GM10248 (cell line): ENCODE measurements at places on chromosomes 5 and 9.

GRCh38 chr5:616484-617039 is 4.4 kb downstream of the CEP72 start:
- DNase-seq, result no peak

- no peak for DNase-seq
Observed at GRCh38 chr9:35341585-35341984, 148.3 kb upstream of the RUSC2 start.

- DNase-seq, result no peak
Observed at GRCh38 chr9:130284249-130284625, 18.7 kb downstream of the HMCN2 start.

DNA sequence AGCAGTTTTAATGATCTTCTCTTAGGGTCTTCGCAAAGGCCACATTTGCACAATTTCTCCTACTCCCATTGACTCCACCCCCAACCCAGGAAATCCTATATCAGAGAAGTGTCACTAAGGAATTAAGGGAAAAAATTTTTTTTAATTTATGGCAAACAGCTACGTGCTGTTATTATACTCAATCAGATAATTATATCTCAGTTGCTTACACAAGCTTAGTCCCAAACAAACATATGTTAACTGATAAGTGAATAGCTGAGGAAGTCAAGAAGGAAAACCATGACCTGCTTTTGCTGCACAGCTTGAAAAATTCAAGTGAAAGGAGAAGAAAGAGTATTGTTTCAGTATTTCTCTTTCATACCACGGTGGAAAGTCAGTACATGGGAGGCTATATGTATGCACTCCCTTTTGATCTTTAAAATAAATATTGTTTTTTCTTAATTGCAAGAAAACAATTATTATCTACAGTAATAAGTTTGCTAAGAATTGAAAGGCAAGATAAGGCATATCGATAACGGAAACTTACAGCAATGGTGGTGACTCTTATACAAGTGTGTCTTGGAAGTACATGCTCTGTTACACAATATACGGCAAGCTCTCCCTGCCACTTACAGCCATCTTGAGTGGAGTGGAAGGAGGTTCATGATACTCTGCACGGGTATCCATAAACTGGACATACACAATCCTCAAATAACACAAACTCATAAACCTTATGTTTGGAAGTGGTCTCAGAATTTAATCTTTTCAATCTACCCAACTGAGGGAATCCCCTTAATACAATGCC is 167.9 kb upstream of the FREM1 start:
- DNase-seq, result no peak

DNA sequence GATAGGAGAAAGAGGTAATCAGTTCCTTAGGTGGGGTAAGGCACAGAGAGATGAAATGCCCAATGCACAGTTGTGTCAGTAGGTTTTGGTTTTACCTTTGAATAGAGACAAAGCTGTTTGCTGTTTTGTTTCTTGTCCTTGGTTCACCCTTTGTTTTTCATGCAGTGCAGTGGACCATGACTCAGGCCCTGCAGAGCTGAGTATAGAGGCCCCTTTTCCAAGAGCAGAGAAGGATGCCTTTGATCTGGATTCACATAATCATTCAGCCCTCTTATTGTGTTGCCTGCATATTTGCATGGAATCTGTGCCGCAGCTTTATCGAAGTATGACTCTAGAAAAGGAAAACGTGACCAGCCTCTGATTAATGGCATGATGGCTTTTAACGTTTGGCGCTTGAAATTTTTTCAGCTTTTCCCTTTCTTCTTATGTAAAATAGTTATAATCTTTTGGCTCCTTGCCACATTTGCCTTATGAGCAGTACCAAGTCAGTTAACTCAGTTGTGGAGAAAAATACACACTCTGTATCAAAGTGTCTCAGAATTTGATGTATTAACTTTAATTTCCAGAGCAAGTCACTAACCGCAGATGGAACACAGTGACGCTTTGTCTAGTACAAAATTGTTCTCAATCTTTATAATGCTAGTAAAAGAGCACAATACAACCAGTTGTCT is 197.6 kb downstream of the KDM4C start:
- peak; percentile 23 for DNase-seq

- no peak for DNase-seq
Observed at GRCh38 chr9:93345643-93346230, 105.7 kb upstream of the FAM120A start.

- DNase-seq, result peak; percentile 22
Observed at GRCh38 chr9:2055203-2055658, 40.1 kb downstream of the SMARCA2 start.

GRCh38 chr9:107638521-107639310 is 149.1 kb upstream of the KLF4 start:
- no peak for DNase-seq

DNA sequence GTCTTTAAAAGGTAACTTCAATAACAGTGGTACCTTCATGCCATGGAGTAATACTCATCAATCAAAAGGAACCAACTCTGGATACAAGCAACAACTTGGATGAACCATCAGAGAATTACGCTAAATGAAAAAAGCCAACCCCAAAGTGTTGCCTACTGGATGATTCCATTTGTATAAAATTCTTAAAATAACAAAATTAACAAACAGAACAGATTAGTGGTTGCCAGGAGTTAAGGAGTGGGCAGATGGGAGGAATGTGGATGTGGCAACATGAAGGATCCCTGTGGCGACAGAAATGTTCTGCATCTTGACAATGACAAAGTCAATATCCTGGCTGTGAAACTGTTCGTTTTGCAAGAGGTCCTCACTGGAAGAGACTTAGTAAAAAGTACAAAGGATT is 50.5 kb downstream of the SPTLC1 start:
- no peak for DNase-seq

- no peak for DNase-seq
Observed at GRCh38 chr5:148829248-148829594, 2.8 kb downstream of the ADRB2 start.

DNA sequence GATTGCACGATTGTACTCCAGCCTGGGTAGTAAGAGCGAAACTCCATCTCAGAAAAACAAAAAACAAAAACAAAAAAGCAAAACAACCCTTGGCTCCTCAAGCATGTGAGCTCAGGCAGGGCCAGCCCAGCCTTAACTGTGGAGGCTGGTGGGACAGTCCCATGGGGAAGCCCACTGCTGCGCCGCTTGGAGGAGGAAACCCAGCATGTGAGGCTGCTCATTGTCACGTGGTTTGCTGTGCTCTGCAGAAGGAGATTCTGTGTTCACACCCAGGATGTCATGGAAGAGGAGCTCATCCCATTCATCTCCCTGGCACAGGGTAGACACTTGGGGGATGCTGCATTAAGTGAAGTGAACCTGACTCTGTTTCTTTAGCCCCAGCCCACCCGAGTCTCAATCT is 4.0 kb downstream of the ZBED3 start:
- DNase-seq, result peak; percentile 29

GRCh38 chr9:105264380-105264779 is 19.9 kb downstream of the SLC44A1 start:
- DNase-seq, result no peak

- DNase-seq, result no peak
Observed at GRCh38 chr5:132291026-132291425, 3.2 kb upstream of the SLC22A4 start.

DNA sequence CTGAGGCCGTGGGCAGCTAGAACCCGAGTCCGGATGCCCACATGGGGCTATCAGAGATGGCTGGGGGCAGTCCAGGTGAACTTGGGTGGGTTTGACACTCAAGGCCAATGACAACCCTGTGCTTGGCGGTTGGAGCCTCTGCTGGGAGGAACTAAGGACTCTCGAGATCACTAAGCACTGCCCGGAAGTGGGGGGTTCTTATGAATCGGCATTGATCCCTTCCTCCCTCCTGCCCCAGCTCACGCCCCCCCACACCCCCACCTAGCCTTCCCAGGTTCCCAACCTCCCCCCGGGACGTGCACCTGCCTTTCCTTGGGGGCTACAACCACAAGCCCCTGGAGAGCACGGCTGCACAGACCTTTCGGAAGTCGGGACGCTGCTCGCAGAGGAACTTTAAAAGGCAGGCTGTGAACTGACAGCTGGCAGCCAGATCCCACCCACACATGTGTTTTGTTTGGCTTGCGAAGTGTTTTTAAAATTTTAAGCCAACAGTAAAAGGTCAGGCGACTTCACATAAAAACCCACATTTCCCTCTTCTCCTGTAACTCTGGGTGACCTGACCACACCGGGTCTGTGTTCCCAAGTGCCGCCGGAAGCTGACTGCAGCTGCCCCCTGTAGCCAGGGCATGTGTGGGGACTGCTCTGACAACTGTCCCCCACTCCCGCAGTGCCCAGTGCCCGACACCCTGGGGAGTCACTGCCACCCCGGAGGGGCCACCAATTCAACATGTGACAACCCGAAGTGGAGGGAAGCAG is 5.1 kb upstream of the RALGDS start:
- DNase-seq, result peak; percentile 77

DNA sequence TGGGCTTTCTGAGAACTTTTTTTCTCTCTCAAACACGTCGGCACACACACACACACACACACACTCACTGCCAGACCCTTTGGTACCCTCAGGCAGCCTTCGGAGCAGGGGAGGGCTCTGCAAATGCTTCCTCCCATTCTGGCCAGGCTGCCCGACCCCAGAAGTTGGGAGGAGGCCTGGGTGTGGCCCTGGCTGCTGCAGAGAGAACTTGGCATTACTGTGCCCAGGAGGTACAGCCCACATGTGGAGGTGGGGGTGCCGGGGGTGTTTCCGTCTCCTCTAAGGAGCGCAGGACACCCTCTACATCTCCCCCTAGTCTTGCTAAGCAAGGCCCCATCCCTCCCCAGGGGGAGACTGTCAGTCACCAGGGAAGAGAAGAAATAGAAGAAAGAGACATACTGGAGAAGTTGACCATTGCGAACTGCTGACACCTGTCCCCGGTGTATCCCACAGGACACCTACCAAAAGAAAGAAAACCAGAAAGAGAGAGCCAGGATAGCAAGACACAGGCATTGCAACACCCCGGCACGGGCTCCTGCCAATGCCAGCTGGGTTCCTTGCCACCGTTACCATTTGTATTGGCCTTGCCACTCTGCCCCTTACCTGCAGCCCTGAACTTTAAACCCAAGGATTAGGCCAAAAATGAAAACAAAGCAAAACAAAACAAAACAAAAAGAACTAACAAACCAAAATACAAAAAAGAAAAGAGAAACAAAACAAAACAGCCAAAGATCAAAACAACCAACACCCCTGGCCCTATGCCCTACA is 69.3 kb downstream of the PSD2 start:
- no peak for DNase-seq

DNA sequence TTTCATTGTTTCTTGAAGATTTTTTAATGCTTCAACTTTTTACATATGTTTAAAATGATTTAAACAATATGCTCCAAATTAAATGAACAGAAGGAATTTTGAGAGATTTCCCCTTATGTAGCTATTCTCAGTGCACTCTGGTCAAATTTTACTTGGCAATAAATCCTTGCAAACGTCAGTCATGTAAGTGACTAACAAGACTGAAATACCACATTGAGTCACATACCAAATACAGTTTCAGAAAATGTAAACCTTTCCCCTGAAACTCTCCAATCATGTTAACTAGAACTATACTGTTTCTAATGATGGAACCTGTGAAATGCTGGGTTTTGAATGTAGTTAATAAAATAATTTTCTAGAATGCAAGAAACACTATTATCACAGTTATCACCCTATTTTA is 29.6 kb downstream of the SAR1B start:
- no peak for DNase-seq

DNA sequence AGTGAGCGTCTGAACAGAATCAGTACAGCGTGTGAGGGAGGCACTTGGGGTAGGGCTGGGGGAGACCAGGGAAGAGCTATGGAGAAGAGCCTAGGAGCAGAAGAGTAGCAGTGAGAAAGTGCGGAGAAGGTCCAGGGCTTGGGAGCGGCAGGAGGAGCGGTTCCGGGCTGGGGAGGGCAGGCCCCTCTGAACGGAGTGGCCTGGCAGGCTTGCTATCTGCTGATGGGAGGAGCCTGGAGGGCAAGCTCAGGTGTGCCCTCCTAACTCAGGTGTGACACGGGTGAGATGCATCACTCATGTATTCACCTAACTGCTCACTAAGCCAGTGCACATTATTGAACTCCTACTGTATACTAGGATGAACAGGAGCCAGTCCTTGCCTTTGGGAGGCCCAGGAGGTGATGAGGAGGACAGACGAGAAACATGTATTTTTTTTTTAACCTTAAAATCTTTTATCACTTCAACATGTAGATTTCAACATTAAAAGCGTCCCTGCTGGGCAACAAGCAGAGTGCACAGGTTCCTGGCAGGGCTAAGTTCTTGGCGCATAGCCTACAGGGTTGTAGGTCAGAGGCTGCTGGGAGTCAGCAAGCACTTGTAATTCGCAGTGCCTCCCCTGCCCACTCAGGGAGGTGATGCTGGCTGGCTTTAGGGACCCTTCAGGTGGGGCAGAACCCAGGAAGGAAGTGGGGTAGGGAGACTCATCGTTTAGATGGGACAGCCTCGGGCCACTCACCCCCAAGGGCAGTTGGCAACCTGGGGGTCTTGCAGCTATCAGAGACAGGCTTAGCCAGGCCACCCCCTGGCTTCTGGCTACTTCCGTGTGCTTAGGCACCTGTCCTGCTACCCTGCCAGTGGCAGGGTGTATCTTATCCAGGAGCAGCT is 55.5 kb downstream of the TMOD1 start:
- DNase-seq, result no peak

DNA sequence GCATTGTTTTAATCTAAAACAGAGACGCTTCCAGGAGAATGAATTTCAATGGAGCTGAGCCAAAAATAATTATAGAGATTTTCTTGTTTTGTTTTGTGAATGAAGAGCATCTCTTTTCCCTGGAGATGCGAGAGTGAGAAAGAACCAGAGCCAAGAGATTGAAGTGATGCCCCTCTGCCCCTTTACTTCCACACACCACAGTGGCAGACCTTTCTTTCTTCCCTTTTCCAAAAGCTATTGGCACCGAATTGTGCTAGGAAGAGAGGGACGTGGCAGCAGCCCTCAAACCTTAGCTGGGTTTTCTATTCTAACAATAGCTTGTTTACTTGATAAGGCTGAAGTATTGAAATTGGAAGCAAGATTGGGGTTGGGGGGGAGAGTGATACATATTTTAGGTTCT is 133.0 kb upstream of the TMEM161B start:
- DNase-seq, result no peak

- DNase-seq, result no peak
Observed at GRCh38 chr9:113179839-113180238, 29.0 kb downstream of the SLC31A2 start.

- no peak for DNase-seq
Observed at GRCh38 chr5:122492675-122493074, 180.6 kb downstream of the SNCAIP start.

DNA sequence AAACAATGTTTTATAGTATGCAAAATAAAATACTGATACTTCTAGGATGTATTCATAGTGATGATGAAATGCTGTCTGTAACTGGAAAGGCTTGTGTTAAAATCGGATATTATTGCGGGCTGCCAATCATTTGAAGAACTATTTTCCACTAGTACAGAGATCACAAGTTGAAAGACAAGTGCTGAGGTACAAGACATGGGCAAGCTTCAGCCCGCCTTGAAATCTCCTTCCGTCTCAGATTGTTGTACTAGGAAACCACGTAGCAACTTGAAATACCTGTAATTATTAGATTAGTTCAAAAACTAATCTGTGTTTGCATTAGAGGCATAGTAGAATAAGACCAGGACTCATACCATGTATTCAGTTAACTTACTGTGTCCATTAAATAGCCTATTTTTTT is 218.2 kb downstream of the ARHGEF28 start:
- no peak for DNase-seq
